ENCODE measurements at places on chromosomes 5 and 9.

DNA sequence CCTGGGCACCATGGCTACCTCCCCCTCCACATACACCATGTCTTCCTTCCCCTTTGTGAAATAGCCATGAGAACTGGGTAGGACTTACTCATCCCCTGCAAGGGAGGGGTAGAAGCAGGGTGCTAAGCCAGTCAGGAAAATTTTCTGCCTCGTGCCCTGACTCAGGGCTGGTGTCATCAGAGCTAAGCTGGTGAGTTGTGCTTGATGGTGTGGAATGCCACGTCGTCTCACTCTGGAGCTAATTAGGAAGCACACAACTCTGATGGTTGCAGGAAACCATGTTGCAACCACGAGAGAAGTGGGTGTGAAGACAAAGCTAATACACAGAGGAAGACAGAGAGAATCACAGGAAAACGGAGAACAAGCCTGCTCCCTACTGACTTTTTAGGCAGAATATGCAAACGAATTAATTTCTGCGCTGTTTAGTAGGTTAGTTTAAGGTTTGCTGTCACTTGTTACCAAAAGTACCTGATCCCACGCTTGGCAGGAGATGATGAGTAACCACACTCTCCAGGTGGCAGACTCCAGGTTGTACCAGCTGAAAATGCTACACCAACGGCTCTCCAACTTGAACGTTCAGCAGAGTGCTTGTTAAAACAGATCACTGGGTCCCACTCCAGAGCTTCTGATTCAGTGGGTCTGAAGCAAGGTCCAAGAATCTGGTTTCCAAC lies 54.5 kb downstream of the STK10 start:
- peak; percentile 98 for DNase-seq

GRCh38 chr5:137791799-137792198 lies 37.6 kb upstream of the HNRNPA0 start:
- no peak for DNase-seq

- no peak for DNase-seq
Observed at GRCh38 chr9:14561929-14562405, 131.3 kb downstream of the ZDHHC21 start.

GRCh38 chr9:77839459-77840140 lies 191.5 kb upstream of the GNA14 start:
- DNase-seq: peak; percentile 77

DNA sequence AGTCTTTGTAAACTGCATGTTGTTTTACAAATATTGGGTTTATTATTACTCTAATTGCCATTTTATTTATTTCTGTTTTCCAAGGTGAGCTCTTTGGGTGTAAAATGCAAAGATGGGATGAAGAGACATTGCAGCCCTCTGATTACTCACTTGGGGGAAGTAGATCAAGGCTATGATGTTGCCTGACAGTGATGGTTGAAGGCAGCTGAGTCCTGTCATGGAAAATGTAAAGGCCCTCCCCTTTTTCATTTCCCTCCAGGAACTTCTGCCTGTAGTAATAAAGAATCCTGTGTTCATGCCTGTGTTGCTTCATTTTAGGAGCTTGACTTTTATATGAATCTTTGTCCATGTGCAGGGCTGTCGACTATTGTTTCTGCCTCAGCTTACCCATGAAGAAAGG lies 605.4 kb upstream of the CLINT1 start:
- peak; percentile 28 for DNase-seq

- no peak for DNase-seq
Observed at GRCh38 chr9:127066851-127067136, 55.6 kb downstream of the ANGPTL2 start.

GRCh38 chr5:23367874-23368273 lies 139.5 kb upstream of the PRDM9 start:
- DNase-seq: no peak

- peak; percentile 75 for DNase-seq
Observed at GRCh38 chr9:96555567-96556386, 63.9 kb downstream of the CDC14B start.

DNA sequence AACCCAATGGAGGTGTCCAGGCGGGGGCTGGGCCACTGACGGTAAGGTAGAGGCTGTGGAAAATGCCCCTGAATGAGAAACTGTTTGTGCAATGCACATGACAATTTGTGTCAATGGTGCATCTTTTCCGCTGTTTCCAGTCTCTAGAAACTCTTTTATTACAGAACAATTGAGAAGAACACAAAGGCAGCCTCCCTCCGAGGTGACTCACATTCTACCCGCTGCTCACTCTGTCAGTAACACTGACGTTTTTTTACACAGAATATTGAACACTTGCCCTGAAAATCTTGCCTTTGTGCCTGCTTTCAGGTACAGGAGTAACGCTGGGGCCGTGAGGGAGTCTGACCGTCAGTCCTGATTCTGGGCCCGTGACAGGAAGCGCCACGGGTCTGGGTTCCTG lies 11.7 kb upstream of the TENT4A start:
- no peak for DNase-seq

DNA sequence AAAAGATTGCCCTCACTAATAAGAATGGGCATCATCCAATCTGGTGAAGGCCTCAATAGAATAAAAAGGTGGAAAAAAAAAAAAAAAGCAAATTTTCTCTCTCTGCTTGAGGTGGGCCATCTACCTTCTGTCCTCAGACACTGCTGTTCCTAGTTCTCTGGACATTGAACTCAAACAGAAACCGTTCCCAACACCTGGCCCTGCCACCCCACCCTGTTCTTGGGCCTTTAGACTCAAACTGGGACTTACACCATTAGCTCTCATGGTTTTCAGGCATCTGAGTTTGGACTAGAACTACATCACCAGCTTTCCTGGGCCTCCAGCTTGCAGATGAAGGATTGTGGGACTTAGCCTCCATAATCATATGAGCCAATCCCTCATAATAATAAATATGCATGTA lies 71.0 kb downstream of the SSBP2 start:
- DNase-seq: no peak

DNA sequence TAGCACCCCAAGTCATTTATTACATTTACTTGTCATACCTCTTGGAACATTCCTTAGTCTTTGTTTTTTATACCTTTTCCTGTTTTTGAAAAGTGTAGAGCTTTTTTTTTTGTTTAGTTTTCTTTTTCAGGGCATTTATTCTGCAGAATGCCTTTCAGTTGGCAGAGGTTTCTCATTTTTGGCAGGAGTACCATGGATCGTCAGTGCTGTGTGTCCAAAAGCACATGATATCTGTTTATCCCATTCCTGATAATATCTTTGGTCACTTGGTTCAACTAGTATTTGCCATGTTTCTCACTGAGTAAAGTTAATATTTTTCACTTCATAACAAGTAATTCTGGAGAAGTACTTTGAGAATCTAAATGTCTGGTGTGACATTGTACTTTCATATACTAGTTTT lies 10.7 kb downstream of the OGN start:
- DNase-seq: no peak

- peak; percentile 93 for DNase-seq
Observed at GRCh38 chr9:106916466-106917235, 53.7 kb downstream of the ZNF462 start.

DNA sequence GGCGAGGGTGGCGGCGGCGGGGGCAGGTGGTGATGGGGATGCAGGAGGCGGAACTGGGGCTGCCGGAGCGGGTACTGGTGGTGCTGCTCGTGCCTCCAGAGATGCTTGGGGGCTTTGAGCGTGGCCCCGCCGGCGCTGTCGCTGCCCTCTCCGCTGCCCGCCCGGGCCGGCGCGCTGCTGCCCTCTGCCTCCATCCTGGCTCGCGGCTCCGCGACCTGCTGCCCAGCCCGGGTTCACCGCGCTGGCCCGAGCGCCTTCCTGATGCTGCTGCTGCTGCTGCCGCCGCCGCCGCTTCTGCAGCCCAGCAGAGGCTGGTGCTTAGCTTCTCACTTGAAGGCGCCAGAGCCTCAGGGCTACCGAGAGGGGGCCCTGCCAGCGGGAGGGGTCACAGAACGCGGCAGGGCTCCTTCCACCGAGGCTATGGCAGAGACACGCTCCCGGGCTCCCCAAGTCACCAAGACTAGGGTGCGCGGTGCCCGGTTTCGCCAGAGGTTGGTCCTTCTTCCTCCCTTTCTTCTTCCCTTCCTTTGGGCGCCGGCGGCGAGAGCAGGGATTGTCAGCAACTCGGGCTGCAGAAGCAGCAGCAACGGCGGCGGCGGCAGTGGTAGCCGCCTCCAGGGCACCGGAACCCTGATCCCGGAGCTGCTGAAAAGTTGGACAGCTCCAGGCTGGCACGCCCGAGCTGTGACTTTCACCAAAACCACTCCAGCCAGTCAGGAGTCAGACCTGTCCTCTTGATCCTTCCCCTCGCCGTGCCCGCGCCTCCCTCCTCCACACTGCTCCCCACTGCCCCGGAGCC lies at the start of gene PDE4D:
TSS of gene PDE4D (minus strand) at position 298 of the 799 bp plus-strand sequence.
- peak; percentile 64 for DNase-seq

DNA sequence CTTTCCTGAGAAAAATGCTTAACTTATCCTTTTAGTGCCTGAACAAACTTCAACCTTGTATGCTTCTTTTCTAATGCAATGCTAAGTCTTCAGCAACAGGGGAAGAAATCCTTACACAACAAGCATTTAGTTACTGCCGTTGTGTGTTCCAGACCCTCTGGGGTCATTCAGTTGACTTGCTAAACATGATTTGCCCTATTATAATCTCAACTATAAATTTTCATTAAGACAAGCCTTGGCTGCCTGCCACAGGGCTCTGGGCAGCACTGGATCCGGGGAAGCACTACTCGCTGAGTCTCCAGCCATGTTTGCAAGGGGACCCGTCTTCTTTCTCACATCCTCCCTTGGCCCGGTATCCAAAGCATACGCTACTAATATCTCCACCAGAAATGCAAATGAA lies 58.1 kb downstream of the PTCH1 start:
- no peak for DNase-seq

- no peak for DNase-seq
Observed at GRCh38 chr5:14109771-14110170, 33.4 kb upstream of the TRIO start.

- DNase-seq: peak; percentile 64
Observed at GRCh38 chr9:115794921-115795475, 358.6 kb upstream of the PAPPA start.

GRCh38 chr9:132985489-132985888 lies 7.0 kb downstream of the GFI1B start:
- DNase-seq: no peak

DNA sequence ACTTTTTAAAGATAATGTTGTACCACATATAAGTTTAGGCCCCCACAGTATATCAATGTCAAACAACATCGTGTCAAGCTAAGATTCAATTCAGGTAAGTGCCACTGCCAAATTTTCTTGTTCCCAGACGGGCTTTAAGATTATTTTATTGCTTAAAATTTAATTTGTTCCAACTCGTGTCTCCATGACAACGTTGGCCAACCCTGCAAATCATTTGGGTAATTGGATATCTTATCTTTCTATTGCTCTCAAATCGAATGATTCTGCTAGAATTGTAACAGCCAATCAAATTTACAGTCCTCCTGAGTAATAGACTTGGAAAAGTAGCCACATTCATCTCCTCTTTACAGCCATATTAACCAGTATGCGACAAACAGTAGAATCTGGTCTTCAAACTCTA lies 19.5 kb downstream of the TLE1 start:
- DNase-seq: no peak

DNA sequence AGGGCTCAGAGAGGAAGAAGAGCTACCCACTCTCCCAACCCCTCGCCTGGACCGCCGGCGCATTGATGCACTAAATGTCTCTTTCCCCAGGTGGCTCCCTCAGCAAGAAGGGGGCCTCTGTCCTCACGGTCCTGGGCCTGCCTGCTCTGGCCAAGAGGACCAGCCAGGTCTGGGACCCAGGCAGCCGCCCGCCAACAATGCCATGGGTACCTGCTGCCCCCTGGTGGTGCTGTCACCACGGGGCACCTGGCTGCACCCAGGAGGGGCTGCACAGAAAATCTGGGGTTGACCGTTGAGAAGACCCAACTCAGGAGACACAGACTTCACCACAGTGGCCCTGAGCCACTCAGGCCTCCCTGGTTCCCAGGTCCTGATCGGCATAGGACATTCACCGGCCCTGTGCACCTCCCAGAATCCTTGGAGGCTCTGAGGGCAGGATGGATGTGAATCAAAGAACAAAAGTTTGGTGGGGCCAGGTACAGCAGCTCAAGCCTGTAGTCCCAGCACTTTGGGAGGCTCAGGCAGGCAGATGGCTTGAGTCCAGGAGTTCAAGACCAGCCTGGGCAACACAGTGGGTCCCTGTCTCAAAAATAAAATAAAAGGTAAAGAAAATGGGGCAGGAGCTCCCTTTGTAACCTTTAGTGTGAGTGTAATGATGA lies 2.4 kb upstream of the VAV2 start:
- peak; percentile 56 for DNase-seq

DNA sequence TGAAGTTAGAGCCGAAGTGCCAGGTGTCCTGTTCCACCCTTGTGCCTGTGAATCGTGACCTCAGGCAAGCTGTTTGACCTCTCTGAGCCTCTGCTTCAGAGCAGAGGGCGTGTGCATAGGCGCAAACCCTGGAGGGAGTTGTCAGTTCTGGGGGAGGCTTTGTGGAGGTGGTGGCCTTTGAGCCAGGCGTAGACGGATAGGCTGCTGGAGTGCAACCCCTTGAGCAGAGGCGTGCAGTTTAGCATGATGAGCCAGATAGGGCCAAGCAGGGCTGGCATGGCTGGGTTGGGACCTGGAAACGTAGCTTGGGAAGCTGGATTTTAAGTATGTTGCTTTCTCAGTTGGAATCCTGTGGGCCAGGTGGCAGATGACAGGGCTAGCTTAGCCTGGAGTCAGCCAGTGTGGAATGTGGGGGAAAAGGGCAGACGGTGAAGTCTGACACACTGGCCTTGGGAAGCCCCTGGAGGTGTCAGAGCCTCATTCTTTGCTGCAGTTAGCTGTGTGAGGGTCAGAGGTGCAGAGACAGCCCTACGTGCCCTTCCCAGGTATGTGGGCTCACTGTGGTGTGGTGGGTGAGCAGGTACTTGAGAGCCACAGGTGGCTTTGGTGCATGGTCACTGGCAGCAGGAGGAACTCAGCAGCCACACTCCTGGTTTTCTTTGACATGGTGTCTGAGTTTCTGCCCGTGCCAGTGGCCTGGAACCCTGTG lies 93.4 kb downstream of the DAB2IP start:
- peak; percentile 52 for DNase-seq

DNA sequence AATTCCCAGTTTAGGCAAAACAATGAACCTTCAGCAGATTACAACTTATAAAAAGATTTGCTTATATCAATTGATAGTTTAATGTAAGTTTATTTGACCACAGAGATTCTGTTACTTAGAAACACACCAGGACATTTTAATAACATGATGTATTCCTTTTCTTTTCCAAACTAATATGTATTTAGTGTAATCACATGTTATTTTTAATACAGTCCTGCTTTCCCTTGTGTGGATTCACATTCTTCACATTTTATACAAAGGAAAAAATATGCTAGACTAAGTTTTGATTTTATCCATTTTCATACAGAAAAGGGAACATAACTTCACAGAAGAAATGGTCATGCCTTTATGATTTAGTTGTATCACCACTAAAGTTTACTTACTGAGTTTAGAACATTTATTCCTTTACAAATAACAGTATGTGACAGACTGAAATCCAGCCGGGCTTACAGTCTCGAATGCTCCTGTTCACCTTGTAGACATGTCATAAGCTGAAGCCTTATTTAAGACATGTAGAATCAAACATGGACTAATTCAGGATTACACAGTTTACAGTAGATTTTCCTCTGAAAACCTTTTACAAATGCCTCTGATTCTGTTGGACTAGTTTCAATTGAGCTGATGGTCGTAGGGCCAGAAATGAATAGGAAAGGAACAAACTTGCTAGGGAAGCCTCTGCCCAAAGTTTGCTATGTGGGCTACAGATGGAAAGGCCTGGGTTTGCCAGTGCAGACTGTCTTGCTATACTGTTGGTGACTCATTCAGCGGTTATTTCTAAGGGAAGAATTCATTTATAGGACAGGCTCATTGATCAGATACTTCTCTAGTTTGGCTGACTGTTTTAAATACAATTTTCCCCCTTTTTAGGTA lies 6.6 kb upstream of the ASPN start:
- peak; percentile 66 for DNase-seq

GRCh38 chr5:93674138-93674537 lies 67.3 kb downstream of the POU5F2 start:
- DNase-seq: peak; percentile 19

GRCh38 chr5:107893642-107894041 lies 222.9 kb upstream of the EFNA5 start:
- peak; percentile 71 for DNase-seq
